ENCODE measurements at places on chromosomes 7 and 10.

- peak overlapping the region; percentile 60 for H3K27ac ChIP-seq
- peaks cover 40% of the 10 kb centered on the region for H3K4me1 ChIP-seq
- no peak overlapping the region for H3K4me3 ChIP-seq
- no peaks in the 10 kb centered on the region for H3K27me3 ChIP-seq
Measured at GRCh38 chr7:4739528-4739992, 35.9 kb upstream of the AP5Z1 start.

DNA sequence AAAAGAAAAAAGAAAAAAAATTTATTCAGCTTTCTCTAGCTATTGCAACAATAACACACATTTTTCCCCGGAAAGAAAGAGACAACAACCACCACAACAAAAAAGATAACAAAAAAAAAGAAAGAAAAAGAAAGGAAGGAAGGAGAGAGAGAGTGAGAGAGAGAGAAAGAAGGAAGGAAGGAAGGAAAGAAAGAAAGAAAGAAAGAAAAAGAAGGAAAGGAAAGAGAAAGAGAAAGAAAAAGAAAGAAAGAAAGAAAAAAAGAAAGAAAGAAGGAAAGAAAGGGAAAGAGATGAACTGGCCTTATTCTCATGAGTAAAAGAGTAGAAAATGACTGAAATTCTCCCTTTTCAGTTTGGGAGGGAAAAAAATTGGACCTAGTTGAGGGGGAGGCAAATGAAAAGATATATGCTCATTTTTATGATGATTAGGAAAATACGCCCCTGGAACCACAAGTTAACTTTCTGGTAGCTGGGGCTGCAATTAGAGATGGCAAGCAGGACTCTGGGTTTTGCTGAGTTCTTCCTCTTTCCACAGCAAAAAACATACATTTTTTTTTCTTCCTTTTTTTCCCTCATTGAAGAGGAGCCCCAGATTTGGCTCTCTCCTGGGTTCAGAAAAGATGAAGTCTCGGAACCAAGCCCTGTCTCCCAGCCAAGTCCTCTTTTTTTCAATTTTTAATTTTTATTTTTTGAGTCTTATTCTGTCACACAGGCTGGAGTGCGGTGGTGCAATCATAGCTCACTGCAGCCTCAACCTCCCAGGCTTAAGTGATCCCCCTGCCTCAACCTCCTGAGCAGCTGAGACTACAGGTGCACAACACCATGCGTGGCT, 12.6 kb upstream of the PRDX3 start:
- peaks cover 6% of the 10 kb centered on the region for H3K4me1 ChIP-seq
- H3K4me3 ChIP-seq = no peak overlapping the region
- no peaks in the 10 kb centered on the region for H3K36me3 ChIP-seq
- no peak overlapping the region for H3K27ac ChIP-seq
- no peaks in the 10 kb centered on the region for H3K27me3 ChIP-seq
- no peak for DNase-seq

DNA sequence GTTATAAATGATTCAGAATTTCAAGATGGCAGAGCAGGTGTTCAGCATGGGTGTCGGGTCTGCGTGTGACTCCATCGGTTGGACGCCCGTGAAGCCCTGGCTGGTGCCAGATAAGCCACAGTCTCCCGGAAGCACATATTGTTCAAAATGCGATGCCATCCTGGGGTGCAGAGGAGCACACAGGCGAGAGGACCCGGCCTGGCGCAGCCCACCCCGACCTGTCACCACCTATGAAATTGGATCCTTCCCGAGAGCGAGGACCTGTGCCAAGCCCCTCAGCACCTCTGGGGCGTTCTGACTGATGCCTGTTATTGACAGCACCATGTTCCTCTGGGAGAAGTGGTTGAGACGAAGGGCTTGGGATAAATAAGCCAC, 110.1 kb downstream of the ACTR3B start:
- H3K27me3 ChIP-seq = no peaks in the 10 kb centered on the region
- no peak overlapping the region for H3K4me3 ChIP-seq
- DNase-seq = no peak
- H3K4me1 ChIP-seq = no peaks in the 10 kb centered on the region
- no peak overlapping the region for H3K27ac ChIP-seq

GRCh38 chr10:89242345-89242684, 9.3 kb downstream of the LIPA start:
- no peaks in the 10 kb centered on the region for H3K27me3 ChIP-seq
- no peak overlapping the region for H3K4me3 ChIP-seq
- H3K27ac ChIP-seq = no peak overlapping the region
- H3K36me3 ChIP-seq = peaks cover 9% of the 10 kb centered on the region
- no peak for DNase-seq

DNA sequence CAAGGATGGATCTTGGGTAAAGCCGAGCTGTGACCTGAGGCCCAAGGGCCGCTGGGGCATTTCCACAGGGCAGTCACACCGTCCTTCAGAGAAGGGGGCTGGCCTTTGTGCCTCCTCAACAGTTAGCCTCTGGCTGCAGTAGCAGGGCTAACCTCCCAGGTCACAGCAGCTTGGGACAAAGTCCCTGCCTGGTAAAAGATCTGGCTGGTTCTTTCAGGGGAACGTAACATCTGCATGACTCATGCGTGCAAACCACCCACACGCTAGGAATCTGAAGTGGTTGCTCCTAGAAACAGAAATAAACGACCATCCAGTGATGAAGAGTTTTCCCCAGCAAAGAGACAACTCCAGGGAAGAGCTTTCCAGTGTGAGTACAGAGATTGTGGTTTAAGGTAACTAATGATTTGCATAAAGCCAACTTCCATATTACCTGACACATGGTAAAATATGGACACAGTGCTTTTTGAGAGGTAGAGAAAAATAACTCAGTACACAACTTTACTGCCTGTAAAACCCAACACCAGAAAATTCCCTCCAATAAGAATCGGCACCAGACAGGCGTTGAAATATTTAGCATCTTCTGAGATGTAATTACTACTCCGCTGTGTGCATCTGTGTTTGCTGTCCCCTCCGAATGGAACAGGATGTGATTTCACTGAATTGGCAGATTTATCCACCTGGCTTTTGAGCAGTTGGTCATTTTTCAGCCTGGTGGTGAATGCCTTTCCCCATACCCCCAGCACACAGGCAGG, 84.9 kb upstream of the ADRB1 start:
- peak overlapping the region; percentile 92 for H3K27ac ChIP-seq
- peaks cover 41% of the 10 kb centered on the region for H3K4me1 ChIP-seq
- no peak overlapping the region for H3K4me3 ChIP-seq
- H3K27me3 ChIP-seq = no peaks in the 10 kb centered on the region

- H3K4me3 ChIP-seq = no peak overlapping the region
- peak overlapping the region; percentile 2 for H3K27ac ChIP-seq
- no peak for DNase-seq
- H3K4me1 ChIP-seq = peaks cover 33% of the 10 kb centered on the region
Measured at GRCh38 chr7:17844022-17844421, 96.3 kb downstream of the SNX13 start.
